ENCODE measurements at places on chromosomes 4 and X.

GRCh38 chr4:152780267-152780778 lies 569 bp downstream of the ARFIP1 start:
- DNase-seq = peak; percentile 44

GRCh38 chr4:175435381-175435783 lies 376.7 kb downstream of the GPM6A start:
- DNase-seq = no peak

DNA sequence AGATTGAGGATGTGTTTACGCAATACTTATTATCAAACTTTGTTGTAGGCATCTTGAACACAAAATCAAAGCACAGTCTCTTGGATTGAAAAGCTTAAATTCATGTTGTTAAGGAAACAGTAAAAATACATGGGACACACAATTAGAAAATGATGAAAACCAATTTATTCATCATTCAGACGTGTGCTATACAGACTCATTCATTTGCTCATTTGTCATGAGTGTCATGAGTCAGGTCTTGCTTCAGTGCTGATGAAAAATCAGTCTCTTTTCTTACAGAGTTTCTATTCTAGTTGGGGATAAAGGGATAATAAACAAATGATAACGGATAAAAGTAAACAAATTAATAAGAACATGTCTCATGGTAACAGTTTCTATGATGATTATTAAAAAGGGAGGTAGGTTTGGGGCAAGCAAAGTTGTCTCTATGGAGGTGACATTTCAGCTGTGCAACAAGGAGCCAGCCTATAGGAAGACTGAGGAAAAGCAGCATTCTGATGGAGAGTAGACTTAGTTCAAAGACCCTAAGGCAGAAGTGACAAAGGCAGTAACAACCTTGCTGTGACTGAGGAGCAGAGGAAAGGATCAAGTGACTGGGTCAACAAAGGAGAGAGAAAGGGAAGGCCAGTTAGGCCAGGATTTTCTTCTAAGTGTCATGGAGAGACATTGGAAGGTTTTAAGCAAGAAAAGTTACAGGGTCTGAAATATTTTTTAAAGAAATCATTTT lies 224.0 kb upstream of the HHIP start:
- DNase-seq = no peak

DNA sequence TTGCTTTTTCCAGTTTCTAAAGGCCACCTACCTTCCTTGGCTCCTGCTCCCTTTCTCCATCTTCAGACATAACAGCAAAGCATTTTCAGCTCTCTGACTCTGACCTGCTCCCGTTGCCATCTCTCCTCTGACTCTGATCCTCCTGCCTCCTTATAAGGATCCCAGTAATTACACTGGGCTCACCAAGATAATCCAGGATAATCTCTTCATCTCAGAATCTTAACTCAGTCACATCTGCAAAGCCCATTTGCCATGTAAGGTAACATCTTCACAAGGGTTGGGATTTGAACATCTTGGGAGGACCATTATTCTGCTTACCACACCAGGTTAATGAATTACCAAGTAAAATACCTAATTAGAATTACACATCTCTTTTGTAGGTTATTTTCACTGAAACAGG lies 41.3 kb upstream of the MAGED1 start:
- no peak for DNase-seq

DNA sequence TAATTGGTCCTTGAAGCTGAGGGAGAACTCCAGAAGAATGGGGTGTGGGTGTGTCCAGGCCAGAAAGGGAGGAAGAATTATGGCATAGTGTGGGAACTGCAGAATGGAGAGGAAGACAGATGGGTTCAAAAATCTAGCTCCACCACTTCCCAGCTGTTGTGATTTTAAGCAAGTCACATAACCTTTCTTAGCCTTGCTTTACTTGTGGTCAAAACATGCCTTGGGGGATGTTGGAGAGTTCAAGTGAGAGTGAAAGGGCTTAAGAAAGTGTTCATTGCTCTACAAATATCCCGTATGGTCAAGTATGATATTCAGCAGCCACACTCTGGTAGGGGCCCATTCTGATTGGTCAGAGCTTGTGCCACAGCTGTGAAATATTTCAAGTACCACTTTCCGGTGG lies 15.0 kb upstream of the STARD8 start:
- DNase-seq = no peak

- no peak for DNase-seq
These were observed 25.0 kb downstream of the OTUD4 start for GRCh38 chr4:145155268-145155870.

GRCh38 chr4:82774711-82775171 lies 23.9 kb downstream of the SCD5 start:
- no peak for DNase-seq

- no peak for DNase-seq
These were observed 38.3 kb downstream of the RAP2C start for GRCh38 chrX:132180929-132181328.

DNA sequence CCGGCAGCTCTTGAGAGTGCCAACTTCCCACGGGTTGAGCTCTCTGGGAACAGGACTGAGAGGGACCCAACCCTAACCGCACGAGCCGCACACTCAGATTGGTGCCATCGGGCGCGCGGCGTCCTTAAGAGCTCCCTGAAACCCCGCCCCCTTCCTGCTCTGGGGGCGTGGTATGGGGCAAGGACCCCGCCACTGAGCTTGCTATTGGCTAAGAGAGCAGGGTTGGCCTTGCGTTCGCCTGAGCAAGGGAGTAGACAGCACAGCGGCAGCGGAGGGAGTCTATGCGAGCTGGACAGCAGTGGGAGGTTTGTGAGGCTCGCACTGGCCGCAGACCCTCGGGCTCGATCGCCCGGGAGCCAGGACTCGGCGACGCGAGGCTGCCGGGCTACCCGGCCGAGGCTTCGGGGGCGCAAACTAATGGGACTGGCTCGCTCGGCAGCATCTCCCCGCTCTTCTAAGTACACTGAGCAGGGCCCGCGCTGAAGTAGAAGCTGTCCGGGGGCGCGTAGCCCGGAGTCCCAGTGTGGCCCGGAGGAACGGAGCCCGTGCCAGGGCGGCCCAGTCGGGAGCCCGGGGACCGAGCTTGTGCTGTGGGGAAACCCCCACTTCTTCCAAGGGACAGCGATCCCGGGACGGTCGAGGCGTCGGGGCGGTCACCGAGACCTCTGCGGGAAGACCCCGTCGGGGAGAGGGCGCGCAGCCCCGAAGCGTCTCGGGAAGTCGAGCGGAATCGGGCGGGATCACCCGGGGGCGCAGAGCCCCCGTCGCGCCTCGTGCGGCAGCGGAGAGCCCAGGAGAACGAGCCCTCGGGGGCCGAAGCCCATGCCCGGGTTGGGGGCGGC lies at the start of gene EFNB1:
Gene EFNB1, plus strand, starts transcription at position 282 of the 842 bp plus-strand sequence. CDS start 756 bp downstream, outside the sequence.
- peak; percentile 71 for DNase-seq

DNA sequence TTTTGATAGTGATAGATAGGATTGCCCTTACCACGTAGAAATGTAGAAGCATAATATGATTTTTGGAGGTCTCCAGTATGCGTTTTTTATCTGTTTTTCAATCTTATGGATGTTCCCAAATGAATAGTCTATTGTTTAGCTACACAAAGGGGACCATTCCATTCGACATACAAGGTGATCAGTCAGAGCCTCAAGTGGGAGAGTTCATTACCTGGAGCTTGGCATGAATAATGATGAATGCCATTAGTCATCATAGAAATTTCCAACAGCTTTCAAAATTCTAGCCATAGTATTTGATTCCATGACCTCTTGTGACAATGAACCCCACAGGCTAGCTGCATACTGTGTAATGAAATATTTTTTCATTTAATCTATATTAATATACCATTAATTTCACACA lies 123.6 kb downstream of the PDHA2 start:
- no peak for DNase-seq

GRCh38 chr4:15037923-15038541 lies 35.8 kb downstream of the CPEB2 start:
- no peak for DNase-seq

DNA sequence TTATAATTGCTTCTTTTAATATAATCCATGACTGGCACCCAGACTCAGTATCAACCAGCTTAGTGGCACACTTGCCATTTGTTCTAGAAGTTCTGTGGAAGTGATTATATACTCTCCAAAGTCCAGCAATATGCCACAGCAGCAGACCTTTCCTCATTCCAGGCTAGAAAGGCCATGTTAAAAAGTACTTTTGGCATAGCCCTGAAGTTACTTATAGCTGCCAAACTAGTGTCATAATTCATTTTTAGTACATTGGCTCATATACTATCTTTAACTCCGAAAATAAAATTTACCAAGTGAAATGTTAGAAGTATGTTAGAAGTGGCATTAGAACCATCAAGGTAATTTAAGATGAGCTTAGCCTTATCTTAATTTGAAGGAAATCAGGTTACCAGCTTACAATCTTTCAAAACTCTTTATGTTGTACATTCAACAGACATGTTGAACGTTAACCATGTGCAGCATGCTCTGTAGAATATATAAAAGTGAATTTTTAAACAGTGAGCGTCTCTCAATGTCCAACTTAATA lies 714.2 kb upstream of the LCORL start:
- DNase-seq = no peak

DNA sequence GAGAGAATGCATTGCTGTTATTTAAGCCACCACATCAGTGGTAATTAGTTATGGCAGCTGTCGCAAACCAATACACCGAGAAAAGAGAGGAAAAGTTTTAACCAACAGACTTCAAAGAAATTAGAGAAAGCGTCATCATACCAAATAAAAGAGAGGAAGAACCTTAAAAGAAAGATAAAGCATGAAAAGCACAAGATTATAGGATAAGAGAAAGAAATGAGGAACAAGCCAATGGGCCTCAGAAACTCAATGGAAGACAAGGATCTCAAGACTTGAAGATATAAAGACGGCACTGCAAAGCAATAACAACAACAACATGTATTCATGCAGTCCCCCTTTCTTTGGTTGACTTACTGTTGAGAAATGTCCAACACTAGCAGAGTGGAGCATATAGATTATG lies 22.8 kb upstream of the ASMTL start:
- DNase-seq = no peak

DNA sequence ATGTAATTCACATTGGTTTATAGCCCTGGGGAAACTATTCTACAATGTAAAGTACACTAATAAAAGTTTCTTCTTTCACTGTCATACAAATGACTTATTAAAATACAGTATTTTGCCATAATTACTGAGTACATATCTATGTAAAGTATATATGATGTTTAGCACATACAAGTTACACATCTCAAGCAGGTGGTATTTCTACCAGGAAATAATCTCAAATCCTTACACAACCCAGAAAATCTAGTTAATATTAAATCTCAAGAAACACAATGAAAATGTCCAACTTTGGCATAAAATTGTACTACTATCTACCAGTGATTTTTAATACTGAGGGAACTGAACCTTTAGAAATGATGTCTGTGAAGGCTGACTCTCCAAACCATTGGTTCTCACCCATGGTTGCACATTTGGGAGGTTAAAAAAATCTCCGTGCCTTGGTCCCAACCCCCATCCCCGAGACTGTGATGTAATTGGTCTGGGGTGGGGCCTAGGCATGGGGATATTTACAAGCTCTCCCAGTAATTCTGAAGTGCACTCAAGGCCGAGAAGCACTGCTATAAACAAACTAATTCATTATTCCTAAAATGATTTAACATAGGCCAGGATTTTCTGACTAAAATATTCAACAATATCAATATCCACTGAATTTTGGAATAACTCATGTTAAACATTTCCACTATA lies 27.6 kb downstream of the MAP3K15 start:
- no peak for DNase-seq

GRCh38 chr4:54006755-54007154 lies 57.6 kb downstream of the CHIC2 start:
- DNase-seq = no peak

- DNase-seq = no peak
These were observed 1381.5 kb upstream of the ADGRL3 start for GRCh38 chr4:59818656-59819055.

- DNase-seq = no peak
These were observed 240.5 kb downstream of the STIM2 start for GRCh38 chr4:27101126-27101525.
